ENCODE measurements at places on chromosomes 11 and 22.

GRCh38 chr11:126628790-126629621 lies 273.5 kb downstream of the ST3GAL4 start:
- no peak for DNase-seq

DNA sequence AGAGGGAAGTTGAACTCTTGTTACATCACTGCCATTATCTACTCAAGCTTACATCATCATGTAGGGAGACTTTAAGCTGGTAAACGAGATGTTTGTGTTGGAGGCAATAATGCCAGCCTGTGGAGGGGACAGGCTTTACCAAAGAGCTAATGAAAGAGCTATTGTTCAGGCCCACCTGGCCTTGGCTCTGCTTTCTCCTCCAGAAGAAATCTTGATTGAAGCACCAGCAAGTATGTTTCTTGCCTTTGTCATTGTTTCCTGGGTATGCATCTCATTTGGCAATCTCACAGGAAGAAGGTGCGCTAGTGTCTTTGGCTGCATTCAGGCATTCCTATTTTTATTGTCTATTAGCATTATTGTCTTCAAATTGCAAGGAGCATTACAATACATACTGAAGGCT lies 16.7 kb upstream of the CARD18 start:
- no peak for DNase-seq

- no peak for DNase-seq
These were observed 4.7 kb upstream of the C11orf96 start for GRCh38 chr11:43937434-43938411.

- DNase-seq = no peak
These were observed 21.0 kb downstream of the WEE1 start for GRCh38 chr11:9594267-9595046.

DNA sequence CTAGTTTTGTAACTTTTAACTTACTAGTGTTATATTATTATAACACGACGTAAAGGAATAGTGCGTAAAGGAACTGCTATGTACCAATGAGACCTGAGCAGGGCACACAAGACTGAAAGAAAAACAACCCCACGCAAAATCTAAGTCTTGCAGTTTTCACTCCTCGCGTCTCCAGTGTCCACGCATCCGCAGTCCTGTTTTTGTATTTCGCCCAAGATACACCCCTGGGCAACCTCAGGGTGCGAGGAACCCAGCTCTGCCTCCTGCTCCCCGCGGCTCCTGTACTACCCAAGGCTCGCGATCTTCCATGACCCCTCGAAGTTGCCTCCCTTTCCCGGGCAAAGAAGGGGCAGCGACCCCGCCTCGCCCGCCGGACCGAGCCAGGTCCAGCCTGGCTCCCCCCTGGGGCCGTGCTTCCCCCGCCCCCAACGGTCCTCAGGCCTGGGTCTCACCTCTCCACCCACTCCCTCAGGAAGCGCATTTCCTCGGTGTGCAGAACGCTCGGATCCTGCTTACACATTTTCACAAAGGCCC lies 393 bp downstream of the ST13 start:
- DNase-seq = peak; percentile 18

- DNase-seq = peak; percentile 87
These were observed 47.7 kb upstream of the GAB2 start for GRCh38 chr11:78465169-78465942.

DNA sequence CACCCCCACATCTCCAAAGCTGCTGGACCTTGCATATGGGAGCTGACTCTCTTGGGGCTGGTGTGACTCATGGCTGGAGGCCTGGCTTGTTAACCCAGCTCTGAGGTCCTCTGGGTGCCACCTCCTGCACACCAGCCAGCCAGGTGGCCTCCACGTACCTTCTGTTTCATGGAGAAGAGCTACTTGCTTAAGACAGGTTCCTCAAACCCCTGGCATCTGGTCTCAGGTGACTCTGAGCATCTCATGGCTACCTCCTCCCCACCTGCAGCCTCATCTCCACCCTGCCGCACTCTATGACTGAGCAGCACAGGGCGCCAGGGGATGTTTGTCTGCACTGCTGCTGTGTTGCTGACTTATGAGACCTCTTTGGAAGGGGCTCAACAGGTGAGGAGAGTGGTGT lies 55.7 kb downstream of the BCR start:
- DNase-seq = no peak

DNA sequence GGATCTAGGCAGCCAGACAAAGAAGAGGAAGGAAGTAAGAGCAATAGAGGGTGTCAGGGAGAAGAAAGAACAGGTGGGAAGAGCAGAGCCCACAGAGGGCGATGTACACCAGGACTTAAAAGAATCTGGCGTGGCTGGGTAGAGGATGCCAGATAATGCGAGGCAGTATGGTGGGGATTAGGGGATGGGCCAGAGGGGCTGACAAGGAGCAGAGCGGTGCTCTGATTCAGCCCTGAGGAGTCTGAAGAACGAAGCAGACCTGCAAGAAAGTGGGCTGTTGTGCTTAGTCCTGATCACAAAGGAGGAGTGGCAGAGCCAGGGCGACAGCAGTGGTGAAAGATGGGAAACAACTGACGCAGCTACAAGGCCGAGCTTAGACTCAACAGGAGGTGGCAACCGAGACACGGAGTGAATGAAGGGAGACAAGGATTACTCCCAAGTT lies 163.7 kb downstream of the LARGE1 start:
- DNase-seq = no peak

DNA sequence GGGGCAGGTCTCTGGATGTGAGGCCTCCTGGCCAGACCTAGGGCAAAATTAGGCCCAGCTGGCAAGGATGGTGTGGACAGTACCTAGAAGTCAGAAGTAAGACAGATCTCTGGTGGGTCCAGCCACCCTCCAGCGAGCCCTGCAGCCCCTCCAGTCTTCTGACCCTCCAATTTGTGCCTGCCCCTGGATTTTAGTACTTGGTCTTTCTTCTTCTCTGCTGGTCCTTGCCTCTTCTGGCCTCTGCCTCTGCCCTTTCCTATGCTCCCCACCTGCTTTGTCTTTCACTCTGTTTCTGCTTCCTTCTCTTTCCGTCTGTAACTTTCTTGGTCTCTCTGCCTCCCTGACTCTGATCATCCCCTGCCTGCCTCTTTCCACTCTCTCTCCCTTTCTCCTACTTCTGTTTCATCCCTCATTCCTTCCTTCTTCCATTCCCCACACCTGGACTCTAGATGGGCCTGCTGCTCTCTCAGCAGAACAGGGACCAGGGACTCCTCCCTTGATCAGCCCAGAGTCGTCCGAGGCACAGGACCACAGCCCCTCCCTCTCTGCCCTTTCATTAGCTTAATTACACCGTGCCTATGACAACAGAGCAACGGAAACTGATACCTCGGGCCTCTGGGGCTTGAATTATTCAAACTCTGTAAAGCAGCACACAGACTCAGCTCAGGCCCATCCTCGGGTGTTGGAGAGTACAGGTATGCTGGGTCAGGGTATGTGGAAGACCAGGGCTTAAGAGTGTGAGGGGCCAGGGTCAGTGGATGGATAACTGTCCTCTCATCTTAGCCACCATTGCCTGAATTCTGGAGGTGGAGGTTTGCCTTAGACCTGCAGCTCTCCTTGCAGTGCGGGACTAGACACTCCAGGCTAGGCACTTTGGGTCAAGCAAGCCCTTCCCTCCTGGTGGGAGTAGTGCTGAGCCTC lies at the start of gene CHRNA10:
TSS of gene CHRNA10 (minus strand) at position 51 of the 921 bp plus-strand sequence. CDS start 72 bp downstream, outside the sequence.
- DNase-seq = no peak
